ENCODE measurements at places on chromosomes 5 and 9. TPM values are rescaled to one million over a fixed set of nuclear protein-coding genes. Genes with fewer than 3 reads are reported as not detected.

- DNase-seq = no peak
Measured at GRCh38 chr9:81847181-81847915, 80.9 kb upstream of the SPATA31D4 start.

DNA sequence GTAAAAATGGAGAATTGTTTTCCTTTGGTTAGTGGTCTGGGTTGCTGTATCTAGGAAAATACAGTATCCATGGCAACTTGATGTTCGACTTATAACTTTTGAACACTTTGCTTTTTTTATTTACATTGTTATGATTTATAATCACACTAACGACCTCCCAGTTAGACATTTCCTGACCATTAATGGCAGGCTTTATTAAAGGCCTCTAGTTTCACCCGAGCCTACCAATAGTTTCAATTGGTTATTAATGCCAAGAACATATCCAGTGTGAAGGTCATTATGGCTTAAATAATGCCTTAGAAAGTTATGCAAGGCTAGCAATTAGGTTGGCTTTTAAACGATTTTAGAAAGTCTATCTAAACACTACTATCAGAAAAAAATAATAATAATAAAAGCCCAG lies 452.0 kb downstream of the DMRTA1 start:
- DNase-seq = no peak

- DNase-seq = no peak
Measured at GRCh38 chr5:110536120-110537115, 190.1 kb downstream of the TMEM232 start.

DNA sequence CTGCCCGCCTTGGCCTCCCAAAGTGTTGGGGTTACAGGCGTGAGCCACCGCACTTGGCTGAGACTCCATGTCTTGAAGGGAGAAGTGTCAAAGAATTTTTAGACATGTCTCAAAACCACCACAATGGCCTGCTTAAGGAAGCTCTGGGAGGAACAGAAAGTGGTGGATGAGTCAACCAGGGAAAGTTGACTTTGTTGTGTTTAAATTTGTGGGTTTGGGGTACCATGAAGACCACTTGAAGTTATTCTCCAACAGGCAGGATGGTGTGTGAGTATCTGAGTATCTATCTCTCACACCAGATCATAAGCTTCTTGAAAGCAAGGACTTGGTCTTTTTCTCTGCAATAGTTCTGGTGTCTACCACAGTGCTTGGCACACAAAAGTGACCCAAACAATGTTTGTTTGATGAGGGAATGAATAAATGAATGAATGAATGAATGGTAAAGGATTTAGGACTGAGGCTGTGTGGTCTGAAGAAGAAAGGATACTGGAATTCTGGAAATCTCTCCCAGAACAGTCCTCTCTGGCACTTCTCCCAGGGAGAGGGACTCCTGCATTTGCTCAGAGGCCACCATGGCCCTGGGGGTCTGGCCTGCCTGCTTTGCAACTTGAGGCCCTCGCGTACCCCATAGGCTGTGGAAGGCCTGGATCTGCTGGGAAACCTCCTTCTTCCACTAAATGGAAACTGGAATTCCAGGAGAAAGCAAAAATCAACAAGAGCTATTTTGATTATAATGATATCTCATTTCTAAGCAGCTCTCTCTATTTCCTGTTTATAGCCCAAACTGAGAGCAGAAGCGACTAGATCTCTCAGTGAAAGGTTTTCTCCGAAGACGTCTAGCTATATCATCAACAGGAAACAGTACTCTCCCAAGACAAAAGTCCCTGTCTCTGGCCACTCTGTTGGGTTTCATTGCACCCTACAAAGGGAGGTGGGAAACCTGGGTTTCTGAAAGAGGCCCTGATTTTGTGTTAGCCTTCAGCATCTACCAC lies 187.9 kb downstream of the PALM2AKAP2 start:
- DNase-seq = no peak

DNA sequence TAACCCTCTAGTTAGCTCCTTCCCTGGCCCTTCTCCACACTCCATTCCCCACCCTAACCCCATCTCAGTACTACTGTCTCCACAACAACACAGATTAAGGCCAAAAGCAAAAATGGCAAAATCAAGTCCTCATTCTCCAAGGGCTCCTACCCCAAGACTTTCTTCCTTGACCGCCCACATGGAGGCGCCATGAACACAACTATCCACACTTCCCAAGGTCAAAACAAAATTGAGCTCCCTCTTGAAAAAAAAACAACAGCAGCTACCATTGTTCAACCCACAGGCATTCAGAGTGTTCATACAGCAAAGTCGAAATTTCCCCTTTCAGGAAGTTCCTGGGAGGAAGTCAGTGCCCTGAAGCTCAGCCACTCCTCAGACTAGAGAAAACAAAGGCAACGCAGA lies 54.4 kb downstream of the GNAQ start:
- no peak for DNase-seq

- no peak for DNase-seq
Measured at GRCh38 chr9:120857481-120857880, 14.8 kb upstream of the PSMD5 start.

The LCN10 gene
- not detected for polyA plus RNA-seq
